Nucleus accumbens (tissue), 56 donors: ENCODE measurements at places on chromosomes 5 and 9.
A peak's percentile ranks its signal among the peaks of the same experiment; 100 is the strongest.

- DNase-seq, result no peak
Observed at GRCh38 chr5:42230839-42231238, 192.4 kb upstream of the GHR start.

GRCh38 chr9:107819772-107820565, 330.4 kb upstream of the KLF4 start:
- no peak for DNase-seq

GRCh38 chr9:110142253-110142652, 65.7 kb downstream of the C9orf152 start:
- no peak for DNase-seq

DNA sequence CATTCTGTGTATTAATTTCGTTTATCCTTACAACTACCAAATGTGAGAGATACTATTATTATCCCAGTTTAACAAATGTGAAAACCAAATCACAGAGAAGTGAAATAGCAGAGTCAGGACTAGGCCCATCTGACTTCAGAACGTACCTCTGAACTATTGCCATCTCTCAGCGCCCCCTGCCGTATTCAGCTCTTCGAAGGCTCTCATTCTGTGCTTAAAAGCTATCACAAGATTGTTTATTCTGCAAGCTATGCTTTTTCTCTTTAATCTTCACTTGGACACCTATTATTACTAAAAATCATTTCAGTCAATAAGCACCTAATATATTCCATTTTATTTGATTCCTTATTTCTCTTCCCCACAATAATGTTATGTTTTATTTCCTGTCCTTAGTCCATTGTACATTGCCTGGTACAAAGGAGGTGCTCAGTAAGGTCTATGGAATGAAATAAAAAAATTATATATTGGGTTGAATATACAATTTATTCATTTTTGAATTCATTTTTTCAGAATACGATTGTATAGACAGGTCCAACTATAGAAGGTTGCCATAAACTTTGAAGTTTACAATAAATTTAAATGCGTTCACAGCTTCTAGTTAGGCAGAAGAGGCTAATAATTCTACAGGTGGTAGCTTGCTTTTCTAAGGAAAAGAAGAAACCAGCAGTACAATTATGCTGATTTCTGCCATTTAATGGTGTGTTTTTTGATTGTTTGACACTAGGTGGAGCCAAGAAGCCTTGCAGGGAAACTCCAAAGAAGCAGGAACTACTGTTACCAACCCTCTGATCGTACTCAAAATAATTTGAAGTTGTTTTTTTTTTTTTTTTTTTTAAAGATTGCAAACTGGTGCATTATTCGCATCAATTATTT, 202.2 kb upstream of the DMRTA1 start:
- DNase-seq, result no peak

DNA sequence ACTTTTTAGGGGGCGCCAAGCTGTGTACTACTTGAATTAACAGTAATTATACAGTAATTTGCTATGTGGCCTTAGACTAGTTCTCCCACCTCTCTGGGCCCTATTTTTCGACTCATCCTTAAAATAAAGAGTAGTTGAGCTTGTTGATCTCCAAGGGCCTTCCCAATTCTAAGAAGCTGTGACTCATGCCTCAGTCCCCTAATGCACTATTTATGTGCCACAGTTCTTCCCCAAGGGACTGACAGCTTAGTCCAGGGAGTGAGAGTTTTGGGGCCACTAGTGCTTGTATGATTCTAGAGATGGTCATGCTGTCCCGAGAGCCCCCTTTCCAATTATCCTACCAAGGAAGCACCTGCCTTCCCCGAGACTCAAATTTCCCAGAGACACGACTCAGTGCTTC, 149.7 kb downstream of the PAPPA start:
- no peak for DNase-seq

DNA sequence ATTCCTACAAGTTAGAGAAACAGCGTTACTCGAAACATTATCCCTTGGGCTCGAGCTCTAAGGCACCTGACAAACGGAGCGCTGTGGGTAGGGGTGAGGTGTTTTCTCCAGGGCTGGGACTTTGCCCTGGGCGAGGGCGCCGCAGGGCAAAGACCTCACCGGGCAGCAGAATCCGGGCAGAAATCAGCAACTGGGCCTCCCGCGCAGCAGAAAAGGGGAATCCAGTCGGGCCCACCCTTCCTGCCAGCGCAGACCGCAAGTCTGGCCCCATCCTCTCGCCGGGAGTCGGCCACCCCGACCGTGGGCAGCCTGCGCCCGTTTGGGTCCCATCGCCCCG, 430 bp upstream of the MSH3 start:
- no peak for DNase-seq

GRCh38 chr5:116011046-116011445, 21.2 kb upstream of the ARL14EPL start:
- DNase-seq, result no peak

DNA sequence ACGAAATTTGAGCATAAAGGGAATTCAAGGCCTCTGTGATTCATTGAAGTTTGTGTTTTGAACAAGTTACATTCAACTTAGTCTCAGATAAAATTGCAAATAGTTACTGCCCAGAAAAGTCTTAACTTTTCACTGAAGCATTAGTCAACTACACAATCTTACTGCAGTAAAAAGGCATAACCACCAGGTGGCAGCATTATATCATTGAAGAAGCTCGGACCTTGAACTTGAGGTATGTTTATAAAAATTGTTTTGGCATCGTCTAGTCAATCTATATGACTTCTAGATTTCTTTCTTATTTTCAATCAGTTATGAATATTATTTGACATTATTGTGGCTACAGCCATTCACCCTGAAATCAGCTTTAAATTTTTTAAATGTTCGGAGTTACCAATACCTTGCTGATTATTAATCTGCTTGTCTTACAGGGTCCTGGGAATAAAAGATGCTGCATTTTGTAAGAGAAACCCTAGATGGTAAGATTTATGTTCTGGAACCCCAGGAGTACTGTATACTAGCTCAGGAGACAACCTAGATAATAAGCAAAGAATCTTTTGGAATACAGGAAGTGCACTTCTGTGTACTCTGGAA, 83.9 kb upstream of the GRAMD2B start:
- no peak for DNase-seq

- no peak for DNase-seq
Observed at GRCh38 chr5:132480546-132480892, 10.1 kb downstream of the IRF1 start.

GRCh38 chr9:27864644-27865438, 291.6 kb upstream of the C9orf72 start:
- no peak for DNase-seq

- DNase-seq, result no peak
Observed at GRCh38 chr5:122498163-122498562, 186.1 kb downstream of the SNCAIP start.

DNA sequence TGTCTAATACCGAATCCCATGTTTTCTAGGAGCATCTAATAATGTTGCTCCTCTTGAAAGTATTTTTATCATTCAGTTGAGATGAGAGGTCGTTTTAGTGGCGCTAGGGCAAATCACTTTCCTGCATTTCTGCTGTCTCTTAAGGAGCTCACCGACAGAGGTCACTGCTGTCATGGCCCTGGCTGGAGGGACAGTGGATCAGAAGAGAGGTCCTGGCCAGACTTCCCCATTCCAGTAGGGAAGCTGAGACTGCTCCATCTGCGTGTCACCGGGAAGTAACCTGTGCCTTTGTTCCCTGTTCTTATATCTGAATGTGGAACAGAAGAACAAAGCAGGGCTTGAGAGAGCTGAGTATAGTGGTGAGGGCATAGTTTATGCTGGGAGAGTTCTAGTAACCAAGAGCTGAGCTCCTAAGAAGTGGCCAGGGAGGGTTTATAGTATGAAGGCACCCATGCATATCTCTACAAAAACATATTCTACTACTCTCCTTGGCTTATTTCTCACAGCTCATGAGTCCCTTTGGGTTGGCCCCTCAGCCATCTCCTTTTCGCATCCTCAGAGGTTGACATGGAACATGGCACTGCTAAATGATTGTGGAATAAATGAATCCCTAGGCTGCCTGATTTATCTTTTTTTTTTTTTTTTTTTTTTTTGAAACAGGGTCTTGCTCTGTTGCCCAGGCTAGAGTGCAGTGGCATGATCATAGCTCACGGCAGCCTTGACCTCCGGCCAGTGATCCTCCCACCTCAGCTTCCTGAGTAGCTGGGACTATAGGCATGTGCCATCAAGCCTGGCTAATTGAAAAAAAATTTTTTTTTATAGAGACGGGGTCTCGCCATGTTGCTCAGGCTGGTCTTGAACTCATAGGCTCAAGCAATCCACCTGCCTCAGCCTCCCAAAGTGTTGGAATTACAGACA, 27.2 kb downstream of the ATP6V0E1 start:
- DNase-seq, result peak; percentile 5

DNA sequence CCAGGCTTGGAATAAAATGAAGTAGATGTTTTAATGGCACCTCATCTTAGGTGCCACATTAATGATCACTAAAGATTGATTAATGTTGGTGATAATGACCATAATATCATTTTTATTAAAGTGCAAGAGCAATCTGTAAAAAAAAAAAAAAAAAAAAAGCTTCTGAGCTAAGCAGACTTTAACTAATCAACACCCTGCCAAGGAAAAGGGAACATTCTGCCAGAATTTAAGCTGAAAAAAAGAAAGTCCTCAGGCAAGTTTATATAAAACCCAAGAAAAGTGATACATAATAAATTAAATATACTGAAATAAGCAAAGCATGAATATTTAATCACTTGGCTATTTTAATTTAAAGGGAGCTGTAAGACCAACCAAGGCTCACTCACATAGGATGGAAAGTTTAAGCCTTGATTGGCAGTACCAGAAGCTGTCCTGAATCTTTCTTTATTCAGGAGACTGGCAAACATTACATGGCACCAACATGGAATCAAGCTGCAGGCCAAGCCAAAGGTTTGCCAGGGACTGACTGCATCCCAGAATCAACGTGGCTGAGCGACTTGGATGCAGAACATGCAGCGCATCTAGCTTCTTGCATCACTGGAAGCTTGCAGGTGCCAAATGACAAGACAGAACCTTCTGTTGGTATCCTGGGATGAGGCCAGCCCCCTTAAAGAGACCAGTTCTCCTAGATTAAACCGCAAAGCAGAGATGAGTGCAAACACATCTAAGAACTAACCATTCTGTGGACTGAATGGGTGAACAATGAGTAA, 413.6 kb downstream of the ENC1 start:
- DNase-seq, result no peak

GRCh38 chr5:124582561-124582840, 163.9 kb downstream of the ZNF608 start:
- no peak for DNase-seq

DNA sequence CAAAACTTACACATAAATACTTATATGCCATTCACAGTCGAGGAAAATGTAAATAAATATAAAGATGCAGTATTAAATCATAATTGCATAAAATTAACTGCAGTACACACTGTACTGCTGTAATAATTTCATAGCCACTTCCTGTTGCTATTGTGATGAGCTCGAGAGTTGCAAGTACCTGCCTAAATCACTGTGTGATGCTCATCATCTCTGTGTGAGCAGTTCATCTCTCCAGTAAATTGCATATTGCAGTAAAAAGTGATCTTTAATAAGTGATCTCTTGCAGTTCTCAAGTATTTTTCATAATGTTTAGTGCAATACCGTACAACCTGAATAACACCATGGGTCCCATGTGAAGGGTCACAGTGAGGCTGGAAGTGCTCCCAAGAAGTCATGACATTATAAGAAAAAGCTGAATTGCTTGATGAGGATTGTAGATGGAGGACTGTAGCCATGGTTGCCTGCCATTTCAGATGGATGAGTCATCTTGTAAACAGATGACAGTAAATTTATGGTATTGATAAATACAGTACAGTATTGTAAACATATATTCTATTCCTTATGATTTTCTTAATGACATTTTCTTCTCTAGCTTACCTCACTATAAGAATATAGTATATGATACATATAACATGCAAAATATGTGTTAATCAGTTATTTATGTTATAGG, 34.9 kb downstream of the SYK start:
- DNase-seq, result no peak

DNA sequence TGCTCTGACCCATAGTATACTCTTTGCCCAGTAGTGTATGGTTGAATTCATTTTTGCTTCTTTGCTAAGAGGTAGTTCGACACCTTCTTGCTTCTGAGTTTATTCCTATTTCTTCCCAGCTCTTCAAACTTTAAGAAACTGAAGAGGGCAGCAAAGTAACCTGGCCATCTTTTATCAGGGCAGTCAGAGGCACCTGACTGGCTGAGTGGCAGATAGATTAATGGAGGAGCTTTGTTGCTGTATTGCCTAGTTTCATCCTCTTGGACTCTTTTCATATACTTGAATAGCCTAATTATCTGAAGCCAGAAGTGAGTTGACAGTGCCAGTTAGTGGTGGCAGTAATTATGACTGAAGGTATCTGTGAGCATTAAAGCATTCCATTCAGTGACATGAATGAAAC, 82.5 kb downstream of the UHRF2 start:
- no peak for DNase-seq

- no peak for DNase-seq
Observed at GRCh38 chr9:137044037-137044436, 1.9 kb downstream of the NPDC1 start.

- no peak for DNase-seq
Observed at GRCh38 chr5:91025449-91025848, 357.7 kb downstream of the ARRDC3 start.

DNA sequence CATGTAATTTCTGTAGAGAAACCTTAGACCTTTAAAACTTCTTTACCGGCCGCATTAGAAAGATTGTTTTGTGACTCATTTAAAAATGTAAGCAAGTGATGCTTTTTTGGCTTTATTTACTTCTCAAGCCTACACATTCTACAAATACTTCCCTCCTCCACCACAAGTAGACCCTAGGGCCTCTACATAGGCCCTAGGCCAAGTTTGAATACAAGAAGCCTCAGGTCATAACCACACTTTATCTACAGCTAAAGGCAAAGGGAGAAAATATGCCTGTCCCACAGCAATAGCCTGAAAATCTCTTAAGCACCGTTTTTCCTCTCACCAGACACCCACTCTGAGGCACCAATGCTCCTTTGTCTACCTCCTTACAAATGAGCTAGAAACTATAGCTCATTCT, 53.9 kb downstream of the CSNK1A1 start:
- DNase-seq, result no peak

DNA sequence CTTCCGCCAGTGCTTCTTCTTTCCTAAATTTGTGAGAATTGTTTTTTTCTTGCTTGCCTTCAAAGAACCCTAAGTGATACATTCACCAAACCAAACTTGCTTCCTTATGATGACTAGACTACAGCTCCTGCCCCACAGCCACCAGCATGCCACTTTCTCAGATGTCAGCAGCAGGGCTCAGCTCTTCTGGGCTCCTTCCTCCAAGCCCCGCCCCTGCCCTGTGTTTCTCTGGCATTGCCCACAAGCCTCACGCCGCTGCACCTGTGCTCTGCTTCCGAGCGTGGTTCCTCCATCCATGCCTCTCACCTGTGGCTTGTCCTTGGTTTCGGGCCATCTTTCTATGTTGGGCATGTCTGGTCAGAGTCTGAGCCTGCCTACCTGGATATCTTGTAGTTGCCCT, 10.6 kb downstream of the UNC5A start:
- no peak for DNase-seq

DNA sequence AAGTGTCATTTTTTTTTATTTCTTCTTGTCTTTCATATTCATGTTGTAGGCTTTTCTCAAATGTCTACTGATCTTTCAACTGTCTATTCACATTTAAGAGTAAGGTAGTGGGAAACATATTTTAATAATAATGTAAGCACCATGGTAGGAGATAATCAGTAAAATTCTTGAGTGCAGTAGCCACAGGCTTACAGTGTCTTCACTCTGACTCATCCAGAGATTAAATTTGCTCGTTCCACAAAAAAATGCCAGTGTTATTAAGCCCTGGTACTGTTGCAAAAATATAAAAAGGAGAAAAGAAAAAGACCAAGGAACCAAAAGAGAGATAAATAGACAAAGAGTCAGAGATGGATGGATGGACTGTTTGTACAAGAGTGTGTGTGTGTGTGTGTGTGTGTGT, 43.0 kb downstream of the PARP8 start:
- no peak for DNase-seq
